WTC11 (cell line): ENCODE measurements at places on chromosomes 1 and 21.

GRCh38 chr1:54888080-54888733, 1.2 kb upstream of the DHCR24 start:
- DNase-seq: no peak

DNA sequence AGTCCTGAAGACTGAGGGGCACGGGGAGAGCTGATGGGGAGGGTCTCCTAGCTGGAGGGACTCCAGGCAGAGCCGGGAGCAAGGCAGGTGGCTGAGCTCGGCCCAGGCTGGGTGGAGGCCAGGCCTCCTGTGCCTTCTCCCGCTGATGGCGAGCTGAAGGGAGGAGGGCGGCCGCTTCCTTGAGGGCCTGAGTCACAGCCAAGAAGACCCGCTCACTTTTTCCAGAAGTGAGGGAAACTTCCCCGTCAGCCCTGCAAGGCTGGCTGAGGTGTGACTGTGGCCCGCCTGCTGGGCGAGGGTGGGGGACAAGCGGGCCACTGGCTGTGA, 1.7 kb upstream of the VWA1 start:
- DNase-seq: no peak

GRCh38 chr1:157542676-157543075, 9.6 kb downstream of the FCRL5 start:
- DNase-seq: no peak

DNA sequence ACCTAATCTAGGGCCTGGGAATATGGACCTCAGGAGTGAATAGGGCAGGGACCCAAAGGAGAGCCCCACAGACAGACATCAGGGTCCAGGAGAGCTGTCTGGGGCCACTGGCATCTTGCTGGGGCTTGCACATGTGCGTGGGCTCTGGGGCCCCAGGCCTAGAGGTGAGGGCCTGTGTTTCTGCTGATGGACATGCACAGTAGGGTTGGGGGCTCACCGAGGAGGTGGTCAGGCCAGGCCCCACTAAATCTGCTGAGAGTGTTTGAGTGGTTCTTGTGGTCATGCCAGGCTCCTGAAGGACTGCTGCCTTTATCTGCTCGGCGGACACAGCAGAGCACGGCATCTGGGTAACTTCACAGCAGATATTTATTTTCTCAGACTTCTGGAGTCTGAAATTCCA, 87.4 kb downstream of the OBSCN start:
- no peak for DNase-seq
